ENCODE measurements at places on chromosomes 2 and 18.
A peak's percentile ranks its signal among the peaks of the same experiment; 100 is the strongest.

GRCh38 chr2:201701646-201702045, 3.2 kb upstream of the MPP4 start:
- DNase-seq: no peak

GRCh38 chr2:37558623-37559022, 112.8 kb downstream of the CDC42EP3 start:
- no peak for DNase-seq

- peak; percentile 19 for DNase-seq
These were observed 452.3 kb upstream of the ID2 start for GRCh38 chr2:8229546-8229986.

- DNase-seq: no peak
These were observed 591 bp upstream of the LDLRAD4 start for GRCh38 chr18:13217971-13218367.

- no peak for DNase-seq
These were observed 43.2 kb upstream of the ORC2 start for GRCh38 chr2:201006704-201007103.

DNA sequence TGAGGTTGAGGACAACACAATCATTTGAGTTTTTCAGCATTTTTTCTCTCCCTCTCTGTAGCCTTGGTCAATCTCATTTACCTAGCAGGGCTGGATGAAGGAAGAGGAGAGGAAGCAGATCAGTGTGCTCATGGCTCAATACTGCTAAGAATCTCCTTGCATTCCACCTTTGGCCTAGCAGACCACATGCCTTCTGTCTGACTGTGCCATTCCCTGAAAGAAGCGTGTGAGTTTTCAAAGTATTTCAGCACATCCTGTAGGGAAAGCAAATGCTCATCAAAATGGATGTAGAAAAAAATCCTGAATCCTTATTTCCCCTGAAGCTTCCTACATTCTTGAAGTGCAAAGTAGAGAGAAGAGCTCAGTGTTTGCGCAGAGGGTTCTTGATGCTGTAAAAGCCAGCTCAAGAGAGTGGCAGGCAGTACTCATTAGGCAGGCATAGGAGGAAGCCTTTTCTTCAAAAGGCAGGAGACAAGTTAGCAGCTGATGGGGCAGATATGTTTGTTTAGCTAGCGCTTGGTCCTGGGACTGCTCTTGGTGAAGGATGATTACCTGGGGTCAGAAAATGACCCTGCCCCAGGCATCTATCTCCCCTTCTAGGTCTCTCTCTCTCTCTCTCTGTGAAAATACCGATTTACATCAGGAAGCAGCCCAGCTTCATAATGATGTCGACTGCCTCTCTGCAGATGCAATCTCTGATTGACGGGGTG, 14.4 kb upstream of the PIK3C3 start:
- DNase-seq: no peak

- no peak for DNase-seq
These were observed 759.1 kb downstream of the TSN start for GRCh38 chr2:122514451-122514996.

- DNase-seq: no peak
These were observed 62.9 kb downstream of the MTHFD2 start for GRCh38 chr2:74261204-74261864.

DNA sequence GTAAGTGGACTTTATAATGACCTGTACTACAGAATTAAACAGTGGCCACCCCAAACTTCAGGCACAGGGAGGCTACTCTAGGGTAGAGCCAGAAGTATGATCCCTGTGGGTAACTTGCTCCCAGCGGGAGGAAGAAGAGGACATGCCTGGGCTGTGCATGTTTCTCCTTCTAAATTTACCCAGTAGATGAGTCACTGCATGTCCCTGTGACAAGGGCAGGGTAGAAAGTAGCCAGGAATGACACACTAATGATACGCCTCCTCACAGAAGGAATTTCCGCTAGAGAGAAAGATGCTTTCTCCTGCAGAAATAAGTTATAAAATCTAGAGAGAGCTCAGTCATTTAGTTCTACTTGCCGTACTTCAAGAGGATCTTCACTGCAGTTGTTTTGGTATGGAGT, 7.5 kb downstream of the ACYP2 start:
- DNase-seq: no peak

DNA sequence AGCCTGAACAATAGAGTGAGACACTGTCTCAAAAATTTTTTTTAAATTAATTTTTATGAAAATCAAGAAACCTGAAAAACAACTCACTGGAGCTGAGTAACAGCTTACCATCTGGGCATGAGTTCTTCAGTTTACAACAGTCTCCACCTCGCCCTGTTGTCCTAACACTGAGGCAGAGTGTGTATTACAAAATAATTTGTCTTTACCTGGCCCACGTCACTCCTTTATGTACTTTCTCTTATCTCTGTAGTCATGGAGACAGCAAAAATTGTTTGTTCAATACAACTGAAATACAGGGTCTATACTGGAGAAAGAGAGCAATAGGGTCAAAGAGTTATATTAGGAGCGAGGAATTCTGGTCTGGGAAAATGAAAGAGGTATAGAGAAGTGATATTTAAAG, 48.1 kb downstream of the CYTIP start:
- no peak for DNase-seq

DNA sequence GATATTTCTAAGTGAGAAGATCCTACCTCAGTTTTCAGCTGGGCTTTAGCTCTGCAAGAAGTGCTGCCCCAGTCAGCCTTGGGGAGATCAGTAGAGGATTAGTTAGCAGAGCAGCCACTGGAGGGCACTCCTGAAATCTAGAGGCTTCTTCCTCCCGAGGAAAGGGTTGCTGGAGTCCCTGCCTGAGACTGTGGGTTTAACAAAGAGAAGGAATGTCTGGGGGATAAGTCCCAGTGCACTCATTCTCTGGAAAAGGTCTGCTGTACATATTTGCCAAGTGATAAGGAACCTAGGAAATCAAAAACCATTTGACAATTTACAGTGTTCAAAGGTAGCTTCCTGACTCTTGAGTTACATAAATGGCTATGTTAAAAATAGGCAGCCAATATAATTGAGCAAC, 207.2 kb downstream of the SLC8A1 start:
- DNase-seq: no peak

DNA sequence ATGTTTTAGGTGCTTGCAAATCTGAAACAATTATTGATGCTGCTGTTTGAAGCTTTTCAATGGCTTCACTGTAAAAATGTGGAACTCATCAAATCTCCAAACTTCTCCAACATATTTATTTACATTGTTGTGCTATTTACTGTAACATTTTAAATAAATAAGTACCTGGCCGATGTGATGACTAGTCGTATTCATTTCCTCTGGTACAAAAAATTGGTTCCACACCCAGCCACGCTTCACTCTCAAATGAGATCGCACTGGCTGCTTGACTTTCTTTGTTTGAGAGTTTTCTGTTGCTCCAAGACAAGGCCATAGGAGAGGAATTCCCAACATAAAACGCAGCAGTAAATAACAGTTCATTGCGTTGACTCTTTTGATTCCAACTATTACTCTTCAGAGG, 32.0 kb downstream of the CDH19 start:
- no peak for DNase-seq

DNA sequence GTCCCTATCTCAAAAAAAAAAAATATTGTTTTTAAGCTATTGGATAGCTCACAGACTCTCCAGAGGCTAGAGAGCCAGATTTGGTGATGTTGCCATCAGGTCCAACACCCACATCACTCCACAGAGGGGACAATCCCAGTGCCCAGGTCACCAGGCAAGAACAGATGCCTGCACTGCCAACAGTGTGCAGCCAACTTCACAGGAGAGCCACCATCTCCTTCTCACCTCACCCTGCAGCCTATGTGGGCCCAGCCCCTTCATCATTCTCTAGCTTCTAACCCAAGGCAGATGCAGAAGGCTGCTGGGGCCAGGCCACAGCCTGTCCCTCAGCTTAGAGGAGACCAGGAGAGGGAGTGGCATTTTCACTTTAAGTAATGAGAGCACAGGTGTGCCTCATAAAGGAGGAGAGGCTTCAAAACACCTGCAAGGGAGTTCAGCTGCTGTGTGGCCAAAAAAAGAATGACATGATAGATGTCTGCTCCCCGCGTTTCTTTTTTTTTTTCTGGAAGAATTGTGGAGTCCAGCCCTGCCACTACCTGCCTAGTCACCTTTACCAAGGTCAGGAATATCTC, 98.0 kb upstream of the ZSWIM2 start:
- DNase-seq: no peak

DNA sequence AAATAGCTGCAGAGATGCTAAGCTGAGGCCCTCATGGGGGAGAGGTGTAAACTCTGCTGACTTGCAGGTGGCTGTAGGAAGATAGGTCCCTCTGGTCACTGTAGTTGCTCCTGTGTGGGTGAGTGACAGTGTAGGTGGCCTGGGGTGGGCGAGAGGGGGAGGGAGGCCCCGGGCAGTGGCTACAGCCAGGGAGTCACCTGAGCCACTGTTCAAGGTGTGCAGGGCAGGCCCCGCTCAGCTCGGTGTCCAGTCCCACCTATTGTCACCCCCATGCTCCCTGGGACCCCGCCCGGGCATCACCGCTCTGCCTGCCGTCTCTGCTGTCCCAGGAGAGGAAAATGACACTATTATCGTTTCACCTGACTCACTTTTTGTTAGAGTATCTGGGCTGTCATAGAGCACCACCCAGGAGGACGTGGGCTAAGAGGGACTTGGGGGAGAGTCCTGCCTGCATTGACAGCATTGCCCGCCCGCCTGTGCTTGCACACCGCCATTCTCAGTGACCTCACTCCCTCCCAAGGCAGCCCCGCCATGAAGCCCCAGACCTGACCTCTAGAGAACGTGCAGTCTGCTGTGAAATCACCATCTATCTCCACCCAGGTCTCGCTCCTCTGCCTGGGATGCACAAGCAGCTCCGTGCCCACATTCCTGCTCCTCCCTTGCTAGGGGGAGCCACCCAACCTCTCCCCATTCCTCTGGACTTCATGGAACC, 29.2 kb downstream of the COPS9 start:
- DNase-seq: no peak
